Stimulated activated CD4-positive, alpha-beta T cell treated with anti-CD3 and anti-CD28 coated beads, Interleukin-2, amount 100 ng/mL, for 24 hours (primary cell): ENCODE measurements at places on chromosomes 4 and X.

DNA sequence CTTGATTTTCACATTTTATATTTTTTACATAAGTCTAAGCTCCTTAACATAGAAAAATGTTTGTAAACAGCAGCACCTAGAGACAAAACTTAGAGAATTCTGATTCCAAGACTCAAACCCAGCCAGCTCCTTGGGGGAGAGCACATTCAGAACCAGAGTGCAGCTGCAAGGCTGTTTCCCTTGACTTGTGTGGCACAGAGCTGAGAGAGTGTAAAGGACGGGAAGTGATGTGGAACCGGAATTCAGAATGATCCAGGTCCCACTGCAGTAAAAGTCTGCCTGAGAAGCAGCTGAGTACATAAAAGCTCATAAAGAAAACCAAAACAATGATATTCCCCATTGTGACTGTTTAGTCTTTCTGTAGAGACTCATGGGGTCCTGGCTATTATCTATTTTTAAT lies 713.8 kb downstream of the RAB28 start:
- no peak for DNase-seq

- no peak for DNase-seq
Observed at GRCh38 chr4:21117541-21118180, 417.4 kb downstream of the PACRGL start.

- DNase-seq: no peak
Observed at GRCh38 chr4:35459045-35459444, 785.3 kb downstream of the ARAP2 start.

DNA sequence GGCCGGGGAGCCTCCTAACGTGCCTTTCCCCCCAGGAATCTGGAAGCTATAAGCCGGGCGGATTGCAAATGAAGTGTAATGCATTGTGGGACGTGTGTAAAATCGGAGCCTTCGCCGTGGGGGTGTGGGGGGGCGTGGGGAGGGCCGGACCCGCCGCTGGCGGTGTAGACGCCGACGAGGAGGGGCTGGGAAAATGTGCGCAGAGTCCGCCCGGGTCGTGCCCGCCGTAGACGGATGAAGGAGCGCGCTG lies 1.3 kb downstream of the STOX2 start:
- no peak for DNase-seq
